ENCODE measurements at places on chromosomes 11 and 22.
A peak's percentile ranks its signal among the peaks of the same experiment; 100 is the strongest.

DNA sequence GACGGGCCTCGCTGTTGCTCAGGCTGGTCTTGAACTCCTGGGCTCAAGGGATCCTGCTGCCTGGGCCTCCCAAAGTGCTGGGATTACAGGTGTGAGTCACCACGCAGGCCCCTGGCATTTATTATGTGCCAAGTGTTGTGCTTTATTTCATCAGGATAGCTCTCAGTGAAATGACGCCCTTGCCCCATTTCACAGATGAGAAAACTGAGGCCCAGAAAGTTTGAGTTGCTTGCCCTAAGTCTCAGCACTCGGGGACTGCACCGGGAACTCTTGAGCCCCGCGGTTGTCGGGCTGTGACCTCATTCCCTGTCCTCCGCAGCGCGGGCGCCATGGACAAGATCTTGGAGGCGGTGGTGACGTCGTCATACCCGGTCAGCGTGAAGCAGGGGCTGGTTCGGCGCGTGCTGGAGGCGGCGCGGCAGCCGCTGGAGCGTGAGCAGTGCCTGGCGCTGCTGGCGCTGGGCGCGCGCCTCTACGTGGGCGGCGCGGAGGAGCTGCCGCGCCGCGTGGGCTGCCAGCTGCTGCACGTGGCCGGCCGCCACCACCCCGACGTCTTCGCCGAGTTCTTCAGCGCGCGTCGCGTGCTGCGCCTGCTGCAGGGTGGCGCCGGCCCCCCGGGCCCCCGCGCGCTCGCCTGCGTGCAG is 7.3 kb downstream of the USP35 start:
- no peak for DNase-seq

GRCh38 chr11:122186439-122187080 is 70.5 kb upstream of the BLID start:
- no peak for DNase-seq

DNA sequence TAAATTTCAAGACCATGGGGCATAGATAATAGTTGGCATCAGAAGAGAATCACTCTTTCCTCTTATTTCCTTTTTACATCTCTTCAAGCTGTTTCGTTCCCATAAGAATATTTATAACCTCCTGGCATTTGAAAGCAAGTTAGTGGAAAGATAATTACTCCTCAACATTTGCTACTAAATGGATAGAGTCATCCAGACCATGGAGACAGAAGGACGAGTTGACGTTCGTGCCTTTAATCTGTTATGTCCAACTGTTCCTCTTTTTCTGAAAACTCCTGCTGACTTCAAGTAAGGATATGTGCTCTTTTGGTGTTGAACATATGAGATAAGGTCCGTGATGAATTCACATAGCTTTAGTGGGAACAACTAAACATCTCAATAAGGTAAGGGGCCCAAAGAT is 414.2 kb downstream of the LRRC4C start:
- no peak for DNase-seq

GRCh38 chr11:82315093-82315492 is 418.6 kb downstream of the FAM181B start:
- DNase-seq = peak; percentile 30

GRCh38 chr11:111520560-111520959 is 6.0 kb downstream of the HOATZ start:
- DNase-seq = no peak

- DNase-seq = no peak
Observed at GRCh38 chr22:43731988-43732387, 80.1 kb downstream of the EFCAB6 start.

All from glutamatergic neuron (in vitro differentiated cells).